ENCODE measurements at places on chromosomes 3 and 15. TPM values are rescaled to one million over a fixed set of nuclear protein-coding genes. Genes with fewer than 3 reads are reported as not detected.

GRCh38 chr3:143240886-143241285 is 121.3 kb downstream of the CHST2 start:
- DNase-seq, result no peak

NOX5 gene
- total RNA-seq, result 0.83 TPM

EOMES gene
- total RNA-seq, result 0.36 TPM

DNA sequence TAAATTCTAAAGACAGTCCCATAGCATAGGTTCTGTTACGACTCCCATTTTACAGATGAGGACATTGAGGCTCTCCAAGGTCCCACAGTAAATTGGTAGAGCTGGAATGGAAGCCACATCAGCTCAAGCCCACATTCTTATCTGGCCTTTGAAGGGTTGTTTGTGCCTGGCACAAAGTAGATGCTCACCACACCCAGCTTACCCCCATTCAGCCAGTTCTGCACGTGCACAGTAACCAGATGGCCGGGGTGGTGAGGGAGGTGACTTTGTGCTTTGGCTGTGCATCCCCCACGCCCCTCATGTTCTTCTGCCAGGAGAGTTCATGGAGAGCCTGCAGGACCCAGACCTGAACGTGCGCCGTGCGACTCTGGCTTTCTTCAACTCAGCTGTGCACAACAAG is 16.2 kb downstream of the RPL32 start:
- DNase-seq, result no peak

Data from adrenal gland (tissue), 19 donors.